ENCODE measurements at places on chromosomes 5 and 9.

DNA sequence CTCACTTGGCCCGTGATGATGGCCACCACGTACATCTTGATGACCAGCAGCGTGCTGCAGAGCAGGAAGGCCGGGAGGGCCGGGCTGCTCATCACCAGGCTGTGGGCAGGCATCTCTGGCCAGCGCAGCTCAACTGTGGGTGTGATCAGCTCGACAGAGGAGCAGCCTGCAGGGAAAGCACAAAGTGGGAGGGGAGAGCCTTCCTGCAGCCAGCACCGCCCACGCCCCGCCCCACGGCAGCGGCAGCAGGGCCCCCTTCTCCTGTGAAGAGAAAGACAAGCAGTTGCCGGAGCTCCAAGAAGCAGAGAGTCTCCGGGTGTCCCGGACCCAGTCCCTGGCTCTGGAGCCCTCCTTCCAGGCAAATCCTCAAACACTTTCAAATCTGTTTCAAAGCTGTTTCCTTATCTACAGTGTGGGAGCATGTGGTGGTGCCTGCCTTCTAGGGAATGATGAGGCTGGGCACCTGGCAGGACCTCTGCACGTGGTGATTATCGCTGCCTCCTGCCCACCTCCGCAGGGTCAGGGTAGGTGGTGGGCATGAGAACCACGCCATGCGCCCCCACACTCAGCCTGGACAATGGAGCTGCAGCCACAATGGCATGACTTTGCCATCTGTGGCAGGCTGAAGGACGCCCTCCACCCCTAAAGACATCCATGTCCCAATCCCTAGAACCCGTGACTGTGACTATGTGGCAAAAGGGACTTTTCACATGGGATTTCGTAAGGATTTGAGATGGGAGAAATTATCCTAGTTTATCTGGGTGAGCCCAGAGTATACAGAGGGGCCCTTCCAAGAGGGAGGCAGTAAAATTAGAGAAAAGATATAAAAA lies at the start of gene PTGES:
TSS of gene PTGES (minus strand) at position 143 of the 830 bp plus-strand sequence. CDS start at position 113, 30 bp downstream.
- peak within 1 kb of the TSS; percentile 39 for H3K4me3 ChIP-seq
- H3K27ac ChIP-seq, result no peak within 1 kb of the TSS
- no peaks in the 10 kb centered on the region for H3K27me3 ChIP-seq
- peaks cover 18% of the 10 kb centered on the region for H3K4me1 ChIP-seq
- DNase-seq, result no peak

DNA sequence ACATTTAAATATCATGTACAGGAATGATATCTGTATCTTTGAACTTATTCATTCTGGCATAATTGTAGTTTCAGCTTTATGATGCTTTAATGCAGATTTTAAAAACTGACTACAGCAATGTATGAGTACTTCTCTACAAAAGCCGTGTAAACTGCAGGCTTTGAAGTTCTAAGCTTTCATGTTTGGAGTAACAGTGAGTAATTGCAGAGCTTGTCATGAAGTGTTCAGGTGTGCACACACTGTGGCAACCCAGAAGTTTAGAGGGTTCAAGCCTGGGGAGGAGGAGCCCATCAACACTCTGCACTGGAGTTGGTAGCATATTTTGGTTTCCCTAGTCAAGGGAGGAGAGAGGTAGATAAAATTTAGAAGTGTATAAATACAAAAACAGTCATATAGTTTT lies 130.9 kb downstream of the CD180 start:
- H3K27ac ChIP-seq, result no peak overlapping the region
- H3K4me3 ChIP-seq, result no peak overlapping the region
- no peak for DNase-seq
- no peaks in the 10 kb centered on the region for H3K27me3 ChIP-seq
- no peaks in the 10 kb centered on the region for H3K36me3 ChIP-seq

GRCh38 chr5:94245608-94246007 lies 372.8 kb downstream of the KIAA0825 start:
- no peak overlapping the region for H3K27ac ChIP-seq
- H3K4me1 ChIP-seq, result peaks cover 6% of the 10 kb centered on the region
- H3K27me3 ChIP-seq, result no peaks in the 10 kb centered on the region
- H3K4me3 ChIP-seq, result no peak overlapping the region
- no peak for DNase-seq

- no peak for DNase-seq
- peaks cover 15% of the 10 kb centered on the region for H3K4me1 ChIP-seq
- peaks cover 15% of the 10 kb centered on the region for H3K36me3 ChIP-seq
- H3K27ac ChIP-seq, result no peak overlapping the region
- H3K4me3 ChIP-seq, result no peak overlapping the region
These were observed 128.7 kb downstream of the CDC42SE2 start for GRCh38 chr5:131392466-131393095.

GRCh38 chr5:144151026-144151425 lies 19.4 kb downstream of the YIPF5 start:
- H3K4me1 ChIP-seq, result no peaks in the 10 kb centered on the region
- no peak for DNase-seq
- peaks cover 2% of the 10 kb centered on the region for H3K36me3 ChIP-seq
- H3K4me3 ChIP-seq, result no peak overlapping the region
- H3K27ac ChIP-seq, result no peak overlapping the region
- H3K27me3 ChIP-seq, result no peaks in the 10 kb centered on the region

GRCh38 chr9:118527261-118527660 lies 823.1 kb downstream of the TLR4 start:
- no peak overlapping the region for H3K27ac ChIP-seq
- H3K27me3 ChIP-seq, result no peaks in the 10 kb centered on the region
- H3K4me1 ChIP-seq, result no peaks in the 10 kb centered on the region
- no peak overlapping the region for H3K4me3 ChIP-seq

- H3K36me3 ChIP-seq, result no peaks in the 10 kb centered on the region
- H3K27me3 ChIP-seq, result no peaks in the 10 kb centered on the region
- DNase-seq, result no peak
- H3K4me3 ChIP-seq, result no peak overlapping the region
- H3K4me1 ChIP-seq, result peaks cover 4% of the 10 kb centered on the region
- H3K27ac ChIP-seq, result no peak overlapping the region
These were observed 96.7 kb upstream of the ALDH1B1 start for GRCh38 chr9:38295764-38296163.

- no peaks in the 10 kb centered on the region for H3K36me3 ChIP-seq
- H3K4me1 ChIP-seq, result peaks cover 13% of the 10 kb centered on the region
- no peak overlapping the region for H3K4me3 ChIP-seq
- DNase-seq, result no peak
- H3K27ac ChIP-seq, result no peak overlapping the region
These were observed 48.8 kb downstream of the NTNG2 start for GRCh38 chr9:132210472-132211145.

DNA sequence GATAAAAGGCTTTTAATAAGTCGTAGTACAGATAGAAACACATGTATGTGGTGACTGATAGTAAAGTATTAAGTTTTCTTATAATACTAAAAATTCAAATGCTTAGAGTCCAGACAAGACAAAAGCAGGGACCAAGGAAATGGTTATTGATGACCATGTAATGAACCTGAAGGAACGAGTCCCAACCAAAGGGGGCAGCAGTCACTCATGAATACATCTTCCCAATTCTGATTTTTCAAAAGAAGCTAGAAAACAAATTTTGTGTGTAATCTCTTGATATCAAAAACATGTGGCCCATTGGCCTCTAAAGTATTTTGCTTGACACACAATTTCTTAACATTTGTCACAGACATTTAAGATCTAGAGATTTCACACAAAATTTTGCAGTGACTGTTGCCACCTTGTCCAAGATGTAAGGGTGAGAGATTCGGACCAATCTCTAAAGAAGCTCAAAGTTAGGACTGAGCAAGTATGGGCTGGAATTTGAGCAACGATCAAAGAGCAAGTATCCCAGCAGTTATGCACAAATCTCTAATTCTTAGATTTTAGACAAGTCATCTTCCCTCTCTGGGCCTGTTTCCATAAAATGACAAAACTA lies 66.8 kb downstream of the ARL15 start:
- no peak for DNase-seq
- no peaks in the 10 kb centered on the region for H3K36me3 ChIP-seq
- no peak overlapping the region for H3K4me3 ChIP-seq

GRCh38 chr9:135478191-135478590 lies 1.4 kb upstream of the PPP1R26 start:
- peaks cover 26% of the 10 kb centered on the region for H3K4me1 ChIP-seq
- H3K36me3 ChIP-seq, result no peaks in the 10 kb centered on the region
- no peak for DNase-seq
- H3K27me3 ChIP-seq, result no peaks in the 10 kb centered on the region

DNA sequence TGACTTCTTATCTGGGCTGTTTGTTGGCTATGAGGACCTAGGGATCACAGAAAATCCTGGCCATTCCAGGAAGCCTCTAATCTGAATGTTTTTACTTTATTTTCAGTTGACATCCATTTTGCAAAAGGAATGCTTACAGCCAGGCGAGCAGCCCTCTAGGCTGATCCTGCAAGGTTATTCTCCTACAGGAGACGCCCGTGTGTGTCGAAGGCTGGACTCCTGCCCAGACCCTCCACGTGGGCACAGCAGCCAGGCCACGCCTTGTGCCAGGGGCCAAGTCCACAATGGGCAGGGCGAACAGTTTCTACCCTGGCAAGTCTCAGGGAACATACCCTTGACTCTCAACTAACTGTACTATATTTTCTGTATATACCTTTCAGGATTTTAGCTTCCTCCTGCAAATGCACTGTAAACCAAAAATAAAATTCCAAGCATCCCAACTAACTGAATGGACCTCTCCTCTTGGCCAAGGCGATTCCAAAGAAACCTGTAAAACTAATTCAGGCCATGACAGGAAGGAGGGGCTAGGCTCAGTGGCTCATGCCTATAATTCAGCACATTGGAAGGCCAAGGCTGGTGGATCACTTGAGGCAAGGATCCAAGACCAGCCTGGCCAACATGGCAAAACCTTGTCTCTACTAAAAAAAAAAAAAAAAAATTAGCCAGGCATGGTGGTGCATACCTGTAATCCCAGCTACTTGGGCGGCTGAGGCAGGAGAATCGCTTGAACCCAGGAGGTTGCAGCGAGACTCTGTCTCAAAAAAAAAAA lies 5.7 kb downstream of the CMBL start:
- no peak overlapping the region for H3K27ac ChIP-seq
- no peak for DNase-seq
- H3K36me3 ChIP-seq, result no peaks in the 10 kb centered on the region
- no peaks in the 10 kb centered on the region for H3K27me3 ChIP-seq

DNA sequence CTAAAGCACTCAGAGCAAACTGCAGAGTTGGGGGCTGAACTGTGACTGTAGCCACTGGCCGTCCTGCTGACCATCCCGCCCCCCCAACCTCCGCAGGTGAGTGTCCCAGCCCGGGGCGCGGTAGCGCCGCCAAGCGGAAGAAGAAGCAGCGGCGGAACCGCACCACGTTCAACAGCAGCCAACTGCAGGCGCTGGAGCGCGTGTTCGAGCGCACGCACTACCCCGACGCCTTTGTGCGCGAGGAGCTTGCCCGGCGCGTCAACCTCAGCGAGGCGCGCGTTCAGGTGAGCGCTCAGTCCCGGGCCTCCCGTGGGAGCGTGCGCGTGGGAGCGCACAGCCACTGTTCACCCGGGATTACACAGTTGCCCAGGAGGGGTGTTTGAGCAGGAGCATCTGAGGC lies 33.7 kb downstream of the PTGES start:
- H3K27me3 ChIP-seq, result no peaks in the 10 kb centered on the region
- peaks cover 19% of the 10 kb centered on the region for H3K4me1 ChIP-seq
- no peak overlapping the region for H3K27ac ChIP-seq
- H3K4me3 ChIP-seq, result no peak overlapping the region

GRCh38 chr5:317086-317811 lies 4.3 kb upstream of the AHRR start:
- DNase-seq, result no peak
- peaks cover 53% of the 10 kb centered on the region for H3K36me3 ChIP-seq
- H3K4me3 ChIP-seq, result no peak overlapping the region
- H3K27ac ChIP-seq, result no peak overlapping the region
- H3K27me3 ChIP-seq, result peaks cover 21% of the 10 kb centered on the region
